Hypothalamus (tissue), 51 donors: ENCODE measurements at places on chromosomes 4 and X.

GRCh38 chr4:24793219-24794005 lies 2.0 kb upstream of the SOD3 start:
- DNase-seq, result no peak

GRCh38 chr4:24287096-24287495 lies 297.3 kb downstream of the DHX15 start:
- DNase-seq, result no peak

DNA sequence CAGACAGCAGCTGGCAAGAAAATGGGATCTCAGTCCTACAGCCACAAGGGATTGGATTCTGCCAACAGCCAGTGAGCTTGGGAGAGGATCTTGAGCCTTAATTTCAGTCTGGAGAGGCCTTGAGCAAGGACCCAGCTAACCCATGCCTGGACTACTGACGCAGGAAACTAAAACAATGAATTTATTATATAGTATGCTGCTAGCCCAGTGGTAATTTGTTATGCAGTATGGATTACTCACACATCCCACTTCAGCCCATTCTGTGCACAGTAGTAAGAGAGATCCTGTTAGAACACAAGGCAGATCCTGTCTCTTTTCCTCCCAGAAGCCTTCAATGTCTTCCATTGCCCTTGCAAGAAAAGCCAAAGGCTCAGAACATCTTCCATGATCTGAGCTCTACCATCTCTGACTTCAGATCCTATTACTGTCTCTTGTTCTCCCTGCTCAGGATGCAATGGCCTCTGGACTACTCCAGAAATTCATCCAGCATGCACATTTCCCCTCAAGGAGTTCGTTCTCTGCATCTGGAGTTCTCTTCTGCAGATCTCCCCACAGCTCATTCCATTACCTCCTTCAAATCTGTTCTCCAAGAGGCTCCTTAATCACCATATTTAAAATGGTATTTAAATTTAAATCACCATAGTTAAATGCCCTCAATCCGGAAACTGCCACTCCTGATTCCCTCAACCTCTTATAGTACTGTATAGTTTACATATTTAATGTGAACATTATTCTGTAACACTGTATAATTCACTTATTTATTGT lies 27.6 kb downstream of the SMIM20 start:
- no peak for DNase-seq

DNA sequence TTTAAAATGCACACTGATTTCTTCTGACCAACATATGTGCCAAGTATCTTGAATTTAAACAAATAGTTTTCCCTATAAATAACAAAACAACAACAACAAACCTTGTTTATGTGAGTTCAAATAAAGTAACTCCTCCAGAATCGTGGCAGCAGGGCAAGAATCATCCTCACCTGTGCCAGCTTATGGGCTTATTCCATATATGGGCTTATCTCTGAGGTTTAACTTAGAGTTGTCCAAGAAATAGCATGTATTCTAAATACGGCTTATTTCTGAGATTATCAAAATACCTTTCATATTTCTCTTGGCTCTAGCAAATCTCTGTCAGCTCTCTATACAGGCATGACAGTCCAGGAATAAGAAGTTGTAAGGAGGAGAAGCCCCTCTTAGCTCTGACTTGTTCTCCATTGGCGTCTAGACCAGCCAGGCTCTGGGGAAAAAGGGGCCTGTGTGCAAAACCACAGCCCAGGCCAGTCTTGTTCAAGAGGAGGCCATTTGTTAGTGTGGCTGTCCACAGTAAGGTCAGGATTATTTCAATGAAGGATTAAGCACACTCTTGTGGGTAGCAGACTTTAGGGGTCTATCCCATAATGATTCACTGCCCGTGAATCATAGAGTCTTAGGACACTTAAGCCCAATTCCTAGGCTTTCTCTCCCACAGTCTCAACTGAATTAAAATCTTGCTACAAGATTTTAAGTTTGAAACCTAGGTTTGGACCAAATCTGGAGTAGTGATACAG lies 63.2 kb downstream of the FRAS1 start:
- DNase-seq, result no peak

- no peak for DNase-seq
Measured at GRCh38 chrX:9339603-9340491, 125.0 kb upstream of the TBL1X start.

GRCh38 chrX:15834053-15834452 lies 20.6 kb downstream of the AP1S2 start:
- DNase-seq, result no peak

DNA sequence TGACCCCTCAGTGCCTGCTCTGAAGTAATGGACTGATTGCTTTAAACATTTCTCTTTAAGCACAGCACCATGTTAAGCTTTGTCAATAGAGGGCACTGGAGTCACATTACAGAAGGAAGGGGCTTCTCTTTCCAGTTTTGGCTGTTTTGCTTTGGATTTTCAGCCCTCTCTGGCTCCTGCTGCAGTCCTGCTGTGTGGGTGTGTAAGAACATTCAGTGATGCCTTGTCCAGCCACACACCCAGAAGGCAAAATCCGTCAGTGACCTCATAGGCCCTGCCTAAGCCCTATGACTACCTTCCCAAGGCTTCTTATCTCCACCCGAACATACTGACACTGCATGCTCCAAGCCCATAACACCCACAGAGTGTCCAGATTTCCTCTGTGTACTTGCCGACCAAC lies 215.3 kb upstream of the CTSO start:
- DNase-seq, result peak; percentile 13
